GM23338 (cell line): ENCODE measurements at places on chromosomes 1 and 21.

- H3K27me3 ChIP-seq = no peaks in the 10 kb centered on the region
- H3K36me3 ChIP-seq = no peaks in the 10 kb centered on the region; the same call in 1 of the 2 replicates
- H3K4me1 ChIP-seq = no peaks in the 10 kb centered on the region
- DNase-seq = no peak
- H3K4me3 ChIP-seq = no peak overlapping the region
- H3K27ac ChIP-seq = no peak overlapping the region
Measured at GRCh38 chr1:184563308-184563707, 176.5 kb downstream of the C1orf21 start.

DNA sequence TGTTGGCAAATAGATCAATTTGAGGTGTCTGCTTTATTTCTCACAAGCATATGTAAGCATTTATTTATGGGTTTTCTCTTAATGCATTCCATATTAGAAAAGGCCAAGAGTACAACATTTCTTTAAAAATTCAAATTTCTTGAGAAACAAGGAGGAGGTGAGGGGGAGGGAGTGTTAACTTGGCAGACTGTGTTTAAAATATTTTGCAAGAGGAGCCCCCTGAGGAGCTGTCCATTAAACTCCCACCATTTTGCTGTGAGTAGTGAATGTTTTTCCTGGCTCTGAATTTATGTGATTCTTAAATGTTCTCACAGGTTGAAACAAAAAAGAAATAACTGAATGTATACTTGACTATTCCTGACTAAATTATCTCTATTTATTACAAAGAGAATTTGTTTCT is 363.8 kb downstream of the PTPRC start:
- no peak for DNase-seq
- H3K36me3 ChIP-seq = no peaks in the 10 kb centered on the region
- H3K4me1 ChIP-seq = no peaks in the 10 kb centered on the region
- no peak overlapping the region for H3K4me3 ChIP-seq

- peaks cover 17% of the 10 kb centered on the region for H3K4me1 ChIP-seq
- H3K4me3 ChIP-seq = no peak overlapping the region
- H3K27ac ChIP-seq = no peak overlapping the region
- H3K36me3 ChIP-seq = no peaks in the 10 kb centered on the region
- no peak for DNase-seq
- H3K27me3 ChIP-seq = no peaks in the 10 kb centered on the region
Measured at GRCh38 chr1:86971778-86972177, 57.3 kb downstream of the HS2ST1 start.

DNA sequence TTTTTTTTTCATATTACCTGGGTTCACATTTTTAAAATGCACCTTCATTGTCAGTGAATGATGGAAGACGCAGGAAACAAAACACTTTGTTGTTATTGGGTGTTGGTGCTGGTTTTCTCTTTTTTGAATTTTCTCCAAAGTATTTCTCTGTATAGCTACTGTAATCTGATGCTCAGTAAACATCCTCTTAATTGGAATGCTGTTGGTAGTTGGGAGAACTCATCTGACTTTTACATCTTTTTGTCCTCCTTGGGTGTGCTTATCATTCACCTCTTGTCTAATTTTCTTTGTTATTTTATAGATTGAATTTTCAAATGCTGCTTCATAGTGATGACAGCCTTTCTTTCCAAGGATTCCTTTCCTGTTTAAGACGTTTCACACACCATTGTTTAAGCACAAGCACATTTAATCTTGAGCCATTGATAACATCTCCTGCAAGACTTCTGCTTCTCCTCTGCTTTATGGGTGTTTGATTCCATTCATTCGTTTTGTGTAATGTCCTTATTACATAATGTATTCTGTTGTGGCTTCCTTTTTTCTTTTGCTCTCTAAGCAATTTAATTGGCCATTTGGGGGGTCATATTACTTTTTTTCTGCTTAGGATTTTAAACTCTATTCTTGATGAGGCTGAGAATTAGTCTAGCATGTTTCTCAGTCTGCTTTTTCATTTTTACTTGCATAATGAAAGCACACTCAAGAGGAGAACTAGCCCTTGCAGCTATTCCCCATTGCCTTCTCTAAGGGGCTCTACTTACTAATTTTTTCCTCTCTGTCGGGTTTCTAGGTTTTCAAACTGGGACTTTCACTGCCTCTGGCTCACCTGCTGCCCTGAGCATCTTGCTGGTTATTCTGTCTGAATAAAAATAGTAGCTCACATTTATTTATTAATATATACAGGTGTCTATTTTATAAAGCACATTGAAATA is 42.0 kb upstream of the CD34 start:
- DNase-seq = no peak
- H3K4me1 ChIP-seq = no peaks in the 10 kb centered on the region
- no peak overlapping the region for H3K27ac ChIP-seq
- peaks cover 23% of the 10 kb centered on the region for H3K27me3 ChIP-seq

DNA sequence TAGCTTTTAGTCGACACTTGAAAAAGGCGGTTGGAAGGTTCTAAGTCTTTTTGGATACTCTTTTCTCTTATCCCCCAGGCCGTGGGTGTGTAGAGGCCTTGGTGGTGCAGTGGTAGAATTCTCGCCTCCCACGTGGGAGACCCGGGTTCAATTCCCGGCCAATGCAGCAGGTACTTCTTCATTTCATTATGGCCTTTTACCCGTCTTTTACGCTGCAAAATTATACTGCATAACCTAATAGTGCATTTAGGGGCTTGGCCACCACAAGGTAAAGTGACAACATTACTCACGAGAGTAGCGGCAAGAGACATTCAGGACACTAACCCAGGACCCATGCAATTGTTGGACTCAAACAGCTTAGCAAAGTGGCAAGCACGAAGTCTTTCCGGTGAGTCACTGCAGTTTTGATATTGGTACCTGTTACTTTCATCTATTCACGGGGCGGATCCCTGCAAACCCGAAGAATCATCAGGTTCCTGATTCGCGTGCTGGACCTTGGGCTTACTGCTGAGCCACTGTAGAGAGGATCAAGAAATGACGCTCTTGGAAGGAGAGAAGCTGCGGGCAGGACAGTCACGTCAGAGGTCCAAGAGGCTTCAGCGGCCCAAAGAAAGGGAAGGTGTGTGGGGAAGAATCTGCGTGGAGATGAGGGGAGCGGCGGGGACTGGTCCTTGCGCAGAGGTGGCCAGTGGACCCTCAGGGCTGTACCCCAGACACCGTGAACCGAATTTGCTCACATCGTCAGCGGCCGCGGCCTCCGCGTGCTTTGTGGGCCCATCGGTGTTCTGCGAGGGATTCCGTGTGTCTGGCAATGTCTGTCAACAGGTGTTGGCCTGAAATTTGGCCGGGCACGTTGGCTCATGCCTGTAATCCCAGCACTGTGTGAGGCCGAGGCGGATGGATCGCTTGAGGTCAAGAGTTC is 12.9 kb upstream of the RNU1-4 start:
- H3K36me3 ChIP-seq = no peaks in the 10 kb centered on the region
- peak; percentile 91 for DNase-seq
- H3K27me3 ChIP-seq = peaks cover 7% of the 10 kb centered on the region; the same call in 1 of the 2 replicates
- H3K4me1 ChIP-seq = peaks cover 22% of the 10 kb centered on the region

- no peak overlapping the region for H3K4me3 ChIP-seq
- DNase-seq = no peak
- H3K4me1 ChIP-seq = peaks cover 20% of the 10 kb centered on the region
- no peak overlapping the region for H3K27ac ChIP-seq
- H3K36me3 ChIP-seq = peaks cover 11% of the 10 kb centered on the region; the same call in 1 of the 2 replicates
- H3K27me3 ChIP-seq = peaks cover 2% of the 10 kb centered on the region; the same call in 1 of the 2 replicates
Measured at GRCh38 chr21:33236013-33236686, 6.4 kb downstream of the IFNAR2 start.

- H3K4me3 ChIP-seq = peak overlapping the region; percentile 52
- no peak for DNase-seq
- no peaks in the 10 kb centered on the region for H3K36me3 ChIP-seq
- H3K27ac ChIP-seq = peak overlapping the region; percentile 77
- H3K27me3 ChIP-seq = no peaks in the 10 kb centered on the region
- peaks cover 64% of the 10 kb centered on the region for H3K4me1 ChIP-seq
Measured at GRCh38 chr21:34201001-34201400, 127.6 kb downstream of the MRPS6 start.

GRCh38 chr1:110440877-110441276 is 10.1 kb upstream of the PROK1 start:
- DNase-seq = no peak
- no peaks in the 10 kb centered on the region for H3K27me3 ChIP-seq
- no peak overlapping the region for H3K4me3 ChIP-seq
- H3K36me3 ChIP-seq = no peaks in the 10 kb centered on the region
- H3K4me1 ChIP-seq = no peaks in the 10 kb centered on the region
- H3K27ac ChIP-seq = no peak overlapping the region

DNA sequence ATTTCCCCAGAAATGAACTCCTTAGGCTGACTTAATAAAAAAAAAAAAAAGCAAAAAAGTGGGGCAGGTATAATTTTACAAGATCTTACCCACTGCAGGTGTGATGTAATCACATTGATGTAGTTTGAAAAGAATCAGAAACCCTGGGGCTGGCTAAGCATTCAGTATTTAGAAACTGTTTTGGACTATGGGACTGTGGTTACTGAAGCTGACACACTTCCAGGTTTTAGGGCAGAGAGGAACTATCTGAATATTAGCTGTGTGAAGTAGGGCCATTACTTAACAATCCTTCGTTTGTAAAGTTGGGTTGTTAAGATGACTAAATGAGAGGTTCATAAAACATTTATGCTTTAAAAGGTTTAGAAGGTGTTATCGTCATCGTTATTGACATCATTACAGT is 165.3 kb downstream of the FASLG start:
- DNase-seq = no peak
- no peaks in the 10 kb centered on the region for H3K27me3 ChIP-seq
- H3K4me1 ChIP-seq = peaks cover 4% of the 10 kb centered on the region; the same call in 1 of the 2 replicates
- H3K4me3 ChIP-seq = no peak overlapping the region

- H3K4me1 ChIP-seq = peaks cover 5% of the 10 kb centered on the region; the same call in 1 of the 2 replicates
- DNase-seq = no peak
- H3K4me3 ChIP-seq = no peak overlapping the region
- H3K27me3 ChIP-seq = no peaks in the 10 kb centered on the region
Measured at GRCh38 chr1:97091263-97091662, 369.7 kb downstream of the PTBP2 start.

GRCh38 chr1:55310505-55310971 is 95.4 kb upstream of the USP24 start:
- DNase-seq = no peak
- H3K27ac ChIP-seq = no peak overlapping the region
- no peaks in the 10 kb centered on the region for H3K27me3 ChIP-seq
- H3K4me1 ChIP-seq = no peaks in the 10 kb centered on the region
- no peak overlapping the region for H3K4me3 ChIP-seq
- no peaks in the 10 kb centered on the region for H3K36me3 ChIP-seq

- no peak overlapping the region for H3K27ac ChIP-seq
- no peaks in the 10 kb centered on the region for H3K27me3 ChIP-seq
- no peak overlapping the region for H3K4me3 ChIP-seq
- DNase-seq = no peak
Measured at GRCh38 chr1:225467193-225468020, 39.6 kb upstream of the LBR start.

- DNase-seq = peak; percentile 49
- H3K4me1 ChIP-seq = no peaks in the 10 kb centered on the region; the same call in 1 of the 2 replicates
- no peaks in the 10 kb centered on the region for H3K27me3 ChIP-seq
- H3K4me3 ChIP-seq = no peak overlapping the region
- H3K36me3 ChIP-seq = no peaks in the 10 kb centered on the region
Measured at GRCh38 chr21:25518491-25518911, 88.8 kb downstream of the MRPL39 start.

DNA sequence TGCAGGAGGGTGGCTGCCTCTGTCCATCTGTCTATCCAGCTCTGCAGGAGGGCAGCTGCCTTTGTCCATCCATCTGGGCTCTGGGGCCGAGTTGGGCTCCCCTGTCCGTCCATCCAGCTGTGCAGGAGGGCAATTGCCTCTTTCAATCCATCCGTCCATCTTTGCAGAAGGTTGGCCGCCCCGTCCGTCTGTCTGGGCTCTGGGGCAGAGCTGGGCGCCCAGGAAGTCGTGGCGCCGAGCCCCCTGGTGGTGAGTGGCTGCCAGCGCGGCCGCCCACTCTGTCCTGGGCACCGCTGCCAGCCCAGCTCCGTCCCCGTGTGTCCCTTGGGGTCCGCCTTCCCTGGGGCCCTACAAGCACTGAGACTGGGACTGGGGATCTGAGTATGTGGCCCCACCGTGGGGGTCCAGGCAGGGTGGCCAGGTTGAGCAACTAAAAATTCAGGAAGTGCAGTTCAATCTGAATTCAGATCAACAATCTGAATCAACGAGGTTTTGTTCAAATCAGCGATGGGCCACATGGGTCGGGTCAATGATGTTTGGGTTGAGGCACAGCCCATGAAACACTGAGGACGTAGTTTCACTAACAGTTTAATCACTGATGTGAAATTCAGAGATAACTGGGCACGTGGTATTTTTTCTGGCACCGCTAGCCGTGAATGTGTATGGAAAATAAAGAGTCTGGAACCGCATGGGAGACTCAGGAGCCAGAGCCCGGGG is 99.1 kb upstream of the ACTRT2 start:
- no peaks in the 10 kb centered on the region for H3K27me3 ChIP-seq
- H3K4me3 ChIP-seq = no peak overlapping the region
- DNase-seq = peak; percentile 38
- H3K4me1 ChIP-seq = no peaks in the 10 kb centered on the region
